ENCODE measurements at places on chromosomes 5 and 9.

- DNase-seq = no peak
These were observed 79.0 kb upstream of the RAI14 start for GRCh38 chr5:34576891-34577666.

DNA sequence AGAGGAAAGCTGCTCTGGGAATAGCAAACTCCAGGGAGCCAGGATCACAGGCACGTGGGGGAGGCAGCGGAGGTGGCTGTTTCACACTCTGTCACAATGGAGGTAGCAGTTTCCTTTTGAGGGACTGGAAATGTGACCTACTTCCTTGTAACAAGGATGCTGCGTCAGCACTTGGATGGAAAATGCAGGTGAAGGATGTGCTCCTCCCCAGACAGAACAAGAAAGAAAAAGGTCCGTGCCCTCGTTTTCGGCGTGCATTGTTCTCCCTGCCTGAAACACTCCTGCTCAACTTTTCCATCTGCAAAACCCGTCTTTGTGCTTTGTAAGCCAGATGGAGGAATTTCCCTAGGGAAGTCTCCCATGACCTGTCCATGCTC, 55.1 kb upstream of the SH3PXD2B start:
- no peak for DNase-seq

DNA sequence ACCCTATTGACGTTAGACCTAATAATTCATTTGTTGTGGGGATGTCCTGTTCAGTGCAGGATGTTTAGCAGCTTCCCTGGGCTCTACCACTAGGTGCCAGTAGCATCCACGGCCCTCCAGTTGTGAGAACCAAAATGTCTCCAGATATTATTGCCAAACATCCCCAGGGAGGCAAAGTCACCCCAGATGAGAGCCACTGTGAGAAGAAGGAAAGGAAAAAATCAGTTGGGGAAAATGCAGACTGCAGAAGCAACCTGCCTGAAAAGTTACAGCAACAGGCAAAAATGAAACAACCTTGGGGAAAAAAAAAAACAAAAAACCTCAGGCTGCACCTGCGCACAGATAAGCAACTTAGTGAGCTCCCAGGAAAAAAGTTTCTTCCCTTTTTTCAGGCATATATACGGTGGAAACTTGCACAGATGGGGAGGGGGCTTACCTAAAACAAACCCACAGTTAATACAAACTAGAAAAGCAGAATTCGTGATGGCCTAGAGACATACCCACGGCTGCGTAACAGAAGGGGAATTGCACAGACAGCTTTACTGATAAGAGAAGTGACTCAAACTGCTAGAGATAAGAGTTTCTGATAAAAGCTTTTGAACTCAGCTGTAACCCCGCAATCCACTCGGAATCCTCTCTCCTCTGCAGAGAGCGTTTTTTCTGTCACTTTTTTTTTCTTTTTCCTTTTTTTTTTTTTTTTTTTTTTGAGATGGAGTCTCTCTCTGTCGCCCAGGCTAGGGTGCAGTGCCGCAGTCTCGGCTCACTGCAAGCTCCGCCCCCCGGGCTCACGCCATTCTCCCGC, 29.8 kb upstream of the FBP1 start:
- DNase-seq = peak; percentile 61

DNA sequence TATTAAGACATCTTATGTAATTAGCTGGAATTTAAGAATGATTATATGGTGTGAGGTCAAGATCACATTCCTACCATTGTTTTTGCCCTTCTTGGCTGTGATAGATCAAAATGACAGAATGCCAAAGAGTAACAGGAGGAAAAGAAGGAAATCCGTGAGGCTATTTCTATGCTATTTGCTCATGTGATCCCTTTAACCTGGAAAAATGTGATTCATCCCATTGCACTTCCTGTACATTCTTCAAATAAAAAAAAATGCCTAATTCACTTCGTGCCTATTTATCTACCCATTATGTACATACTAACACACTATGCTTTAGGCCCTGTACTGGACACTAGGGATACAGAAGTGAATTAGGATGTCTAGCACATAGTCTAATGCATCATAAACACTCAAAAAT, 154.1 kb upstream of the PAPPA start:
- no peak for DNase-seq

DNA sequence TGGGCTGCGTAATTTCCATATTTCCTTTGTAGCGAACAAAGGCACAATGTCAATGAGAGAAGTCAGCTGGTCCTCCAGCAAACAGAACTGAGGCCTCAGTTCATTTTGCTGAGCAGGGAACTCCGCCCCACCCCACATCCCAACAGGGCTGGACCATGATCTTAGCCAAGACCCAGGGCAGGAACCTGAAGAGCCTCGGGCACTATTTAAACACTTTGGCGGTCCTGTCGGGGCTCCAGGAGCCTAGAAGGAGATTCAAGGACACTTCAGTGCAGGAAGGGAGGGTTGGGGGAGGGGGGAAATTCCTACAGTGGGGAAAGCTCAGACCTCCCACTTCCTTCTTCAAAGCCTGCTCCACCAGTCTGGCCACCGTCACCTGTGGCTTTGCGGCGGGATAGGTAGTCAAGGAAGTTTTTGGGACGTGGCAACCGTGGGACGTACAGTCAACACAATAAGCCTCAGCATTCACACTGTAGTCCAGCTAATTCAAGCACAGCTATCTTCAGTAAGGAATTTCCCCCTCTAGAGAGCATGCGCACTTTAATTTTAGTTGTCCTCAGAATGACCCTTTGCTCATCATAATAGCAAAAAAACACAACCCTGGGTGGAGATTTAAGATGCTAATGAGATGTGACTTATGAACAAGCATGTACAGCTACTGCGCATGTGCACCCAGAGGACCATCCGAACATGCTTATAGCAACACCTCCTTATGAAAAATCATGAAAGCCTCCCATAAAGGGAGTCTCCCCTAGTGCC, 30.9 kb downstream of the S1PR3 start:
- no peak for DNase-seq

DNA sequence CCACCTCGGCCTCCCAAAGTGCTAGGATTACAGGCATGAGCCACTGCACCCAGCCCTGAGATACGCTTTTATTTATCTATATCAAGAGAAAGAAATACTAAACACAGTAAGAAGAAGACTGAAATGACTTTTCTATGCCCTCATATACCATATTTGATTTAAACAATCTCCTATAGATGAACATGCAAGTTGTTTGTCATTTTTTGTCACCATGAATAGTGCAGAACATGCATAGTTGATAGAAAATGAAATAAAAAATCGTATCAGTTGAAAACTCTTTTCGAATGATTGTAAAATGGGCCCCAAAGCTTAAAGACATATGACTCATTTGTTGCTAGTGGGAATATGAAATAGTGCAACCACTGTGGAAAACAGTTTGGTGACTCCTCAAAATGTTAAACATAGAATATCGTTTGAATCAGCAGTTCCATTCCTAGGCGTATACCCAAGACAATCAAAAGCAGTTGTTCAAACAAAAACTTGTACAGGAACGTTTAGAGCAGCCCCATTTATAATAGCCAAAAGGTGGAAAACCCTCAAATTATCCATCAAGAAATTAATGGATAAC, 61.4 kb upstream of the ANKH start:
- DNase-seq = no peak

DNA sequence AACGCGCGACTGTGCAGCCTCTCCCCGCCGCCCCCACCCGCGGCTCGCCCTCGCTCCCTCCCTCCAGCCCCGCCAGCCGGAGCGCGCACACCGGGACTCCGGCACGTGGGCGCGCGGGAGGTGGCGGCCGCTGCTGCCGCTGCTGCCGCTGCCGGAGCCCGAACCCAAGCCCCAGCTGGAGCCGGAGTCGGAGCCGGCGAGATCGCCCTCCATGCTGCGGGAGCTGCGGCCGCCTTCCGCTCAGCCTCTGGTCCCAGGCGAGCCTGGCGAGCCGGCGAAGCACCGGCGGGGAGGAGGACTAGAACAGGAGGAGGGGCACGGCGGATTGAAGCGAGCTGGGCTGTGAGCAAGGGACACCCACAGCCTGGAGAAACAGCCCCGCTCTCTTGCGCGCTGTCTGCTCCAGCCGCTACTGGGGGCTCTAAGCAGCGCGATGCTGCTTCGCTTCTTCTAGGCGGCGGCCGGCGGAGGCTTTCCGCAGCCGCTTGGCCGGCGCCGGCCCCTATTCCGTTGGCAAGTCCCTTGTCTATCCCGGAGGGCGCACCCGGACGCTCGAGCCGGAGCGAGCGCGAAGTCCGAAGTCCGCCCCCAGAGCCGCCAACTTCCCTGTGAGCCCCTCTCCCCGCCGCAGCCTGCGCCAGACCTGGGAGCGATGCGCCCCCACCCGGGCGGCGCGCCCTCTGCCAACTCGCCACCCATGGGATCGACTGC, 598.7 kb upstream of the SGCD start:
- DNase-seq = peak; percentile 55

GRCh38 chr9:87140605-87141109, 193.4 kb upstream of the GAS1 start:
- no peak for DNase-seq

DNA sequence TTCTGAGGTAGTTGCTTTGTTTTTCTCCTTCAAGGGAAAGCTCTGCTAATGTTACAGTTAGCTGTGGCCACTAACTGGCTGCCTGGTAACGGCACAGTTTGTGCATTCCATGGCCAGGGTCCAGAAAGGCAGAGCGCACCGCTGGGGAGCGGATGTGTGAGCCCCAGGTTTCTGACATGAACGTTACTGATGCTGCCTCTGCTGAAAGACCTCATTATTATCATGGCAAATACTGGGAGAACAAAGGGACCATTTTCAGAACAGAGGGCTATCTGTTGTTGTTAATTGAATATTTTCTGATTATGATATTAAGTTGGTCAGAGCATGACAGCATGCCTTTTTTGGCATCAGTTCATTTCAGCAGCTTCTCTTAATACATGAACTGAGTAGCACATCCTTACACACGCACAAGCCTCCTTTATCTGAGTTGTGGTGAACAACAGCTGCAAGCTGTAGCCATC, 134.1 kb downstream of the NUDT12 start:
- no peak for DNase-seq

DNA sequence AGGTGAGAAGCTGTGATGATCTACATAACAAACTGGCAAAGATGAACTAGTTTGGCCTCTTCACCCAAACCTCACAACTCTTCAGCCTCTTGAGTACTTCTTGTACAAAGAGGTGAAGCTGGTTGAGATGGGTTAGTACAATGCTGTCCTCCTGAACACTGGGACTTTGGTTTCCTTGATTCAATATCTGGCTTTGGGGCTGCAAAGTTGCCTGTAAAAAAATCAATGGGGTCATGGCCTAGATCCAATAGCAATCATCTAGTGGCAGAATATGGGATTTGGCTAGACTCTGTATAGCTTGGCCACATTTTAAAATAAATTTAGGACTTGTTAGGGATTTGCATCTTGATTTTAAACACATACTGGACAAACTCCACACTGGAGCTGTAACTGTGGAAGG, 179.1 kb downstream of the ADAMTS12 start:
- no peak for DNase-seq

DNA sequence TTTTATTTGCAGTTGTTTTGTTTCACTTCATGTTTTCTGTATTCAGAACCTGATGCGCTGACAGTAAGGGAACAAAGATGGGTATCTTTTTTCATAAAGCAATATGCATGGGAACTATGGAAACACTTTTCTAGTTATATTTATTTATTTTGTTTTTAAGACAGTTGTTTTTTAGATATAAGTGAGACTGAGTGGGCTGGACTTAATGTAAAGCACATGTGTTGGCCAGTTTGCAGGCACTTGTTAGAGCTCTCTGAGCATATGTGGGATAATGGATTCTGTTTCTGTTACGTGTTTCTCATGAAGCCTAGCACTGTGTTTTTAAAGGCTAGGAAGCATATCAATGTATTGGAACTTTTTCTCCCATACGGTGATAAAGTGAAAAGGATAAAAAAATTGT, 164.1 kb downstream of the PRR16 start:
- no peak for DNase-seq

- no peak for DNase-seq
These were observed 296.5 kb upstream of the DMAC1 start for GRCh38 chr9:8096091-8096490.

GRCh38 chr5:135598691-135599395, 20.1 kb upstream of the CXCL14 start:
- DNase-seq = no peak

GRCh38 chr9:126939821-126940221, 25.2 kb downstream of the RALGPS1 start:
- DNase-seq = no peak

DNA sequence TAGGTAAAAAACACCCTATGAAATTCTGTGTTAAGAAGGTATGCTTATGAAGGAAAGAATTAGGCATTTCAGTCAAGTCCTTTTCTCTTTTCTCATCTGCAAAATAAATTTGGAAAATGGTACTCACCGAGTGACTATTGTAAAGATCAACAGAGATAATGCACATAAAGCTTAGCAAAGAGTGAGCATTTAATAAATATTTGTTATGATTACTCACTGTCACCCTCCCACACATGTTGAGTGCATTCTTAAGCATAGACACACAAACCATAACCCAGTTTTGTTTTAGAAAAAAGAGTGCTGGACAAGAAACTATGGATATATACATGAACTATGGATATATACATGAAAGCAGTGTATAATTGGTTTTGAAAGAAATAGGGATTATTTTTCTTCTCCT, 54.7 kb upstream of the PRLR start:
- DNase-seq = no peak

DNA sequence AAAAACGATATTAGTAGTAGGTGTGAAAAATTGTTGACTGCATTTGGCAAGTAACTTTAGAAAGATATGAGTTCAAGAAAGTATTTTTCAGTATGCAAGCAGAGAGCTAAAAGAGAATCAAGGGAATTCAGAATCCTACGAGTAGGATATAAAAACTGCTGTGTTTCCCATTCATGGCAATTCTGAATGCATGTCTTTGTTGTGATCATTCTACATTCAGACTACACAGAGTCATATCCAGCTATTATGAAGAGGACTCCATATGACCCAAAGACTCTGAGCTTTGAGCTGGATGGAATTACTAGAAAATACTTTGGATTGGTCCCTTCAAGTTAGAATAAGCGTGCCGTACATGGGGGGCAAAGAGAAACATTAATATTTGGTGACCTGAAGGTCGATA, 12.0 kb downstream of the IFNE start:
- no peak for DNase-seq

GRCh38 chr9:100761276-100761802, 183.5 kb downstream of the CAVIN4 start:
- DNase-seq = no peak

GRCh38 chr5:17203329-17204132, 13.9 kb upstream of the BASP1 start:
- no peak for DNase-seq

DNA sequence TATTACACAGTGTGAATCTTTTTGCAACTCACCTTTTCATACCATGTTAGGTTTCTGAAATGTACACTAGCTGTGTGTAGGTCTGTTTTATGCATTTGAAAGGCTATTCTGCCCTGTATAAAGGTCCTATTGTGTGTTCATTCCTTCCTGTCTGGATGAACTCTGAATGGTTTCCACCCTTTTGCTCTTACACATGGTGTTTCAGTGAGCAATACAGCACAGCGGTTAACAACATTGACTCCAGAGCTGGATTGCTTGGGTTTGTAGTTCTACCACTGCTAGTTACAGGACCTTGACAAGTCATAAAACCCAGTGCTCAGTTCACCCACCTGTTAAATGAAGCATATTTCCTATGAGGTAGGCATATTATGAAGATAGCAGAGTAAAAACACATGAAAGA, 331.6 kb downstream of the ADGRV1 start:
- DNase-seq = no peak

All from NCI-H1436 (cell line).